Stimulated activated CD8-positive, alpha-beta memory T cell treated with anti-CD3 and anti-CD28 coated beads, Interleukin-4, amount 100 ng/mL, for 1 hour (primary cell): ENCODE measurements at places on chromosomes 5 and 9.

GRCh38 chr5:56851258-56851941 is 36.1 kb downstream of the MAP3K1 start:
- no peak for DNase-seq

DNA sequence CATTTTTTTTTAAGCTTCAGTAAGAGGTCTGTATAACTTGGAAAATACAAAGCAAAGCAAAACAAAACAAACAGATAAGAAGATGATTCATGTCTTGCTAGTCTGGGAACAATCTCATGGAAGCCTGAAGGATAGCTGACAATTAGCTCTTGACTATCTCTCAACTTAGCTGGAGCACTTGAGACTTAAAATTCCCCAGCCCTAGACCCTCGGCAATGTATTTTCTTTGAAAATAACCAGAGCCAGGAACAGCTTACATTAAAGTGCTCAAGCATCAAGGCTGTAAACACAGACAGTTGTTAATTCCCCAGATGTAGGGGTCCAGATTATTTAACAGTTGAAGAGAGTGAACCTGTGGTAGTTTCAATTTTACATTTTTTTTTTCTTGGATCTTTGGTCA is 82.9 kb downstream of the TMEM252 start:
- DNase-seq: no peak

DNA sequence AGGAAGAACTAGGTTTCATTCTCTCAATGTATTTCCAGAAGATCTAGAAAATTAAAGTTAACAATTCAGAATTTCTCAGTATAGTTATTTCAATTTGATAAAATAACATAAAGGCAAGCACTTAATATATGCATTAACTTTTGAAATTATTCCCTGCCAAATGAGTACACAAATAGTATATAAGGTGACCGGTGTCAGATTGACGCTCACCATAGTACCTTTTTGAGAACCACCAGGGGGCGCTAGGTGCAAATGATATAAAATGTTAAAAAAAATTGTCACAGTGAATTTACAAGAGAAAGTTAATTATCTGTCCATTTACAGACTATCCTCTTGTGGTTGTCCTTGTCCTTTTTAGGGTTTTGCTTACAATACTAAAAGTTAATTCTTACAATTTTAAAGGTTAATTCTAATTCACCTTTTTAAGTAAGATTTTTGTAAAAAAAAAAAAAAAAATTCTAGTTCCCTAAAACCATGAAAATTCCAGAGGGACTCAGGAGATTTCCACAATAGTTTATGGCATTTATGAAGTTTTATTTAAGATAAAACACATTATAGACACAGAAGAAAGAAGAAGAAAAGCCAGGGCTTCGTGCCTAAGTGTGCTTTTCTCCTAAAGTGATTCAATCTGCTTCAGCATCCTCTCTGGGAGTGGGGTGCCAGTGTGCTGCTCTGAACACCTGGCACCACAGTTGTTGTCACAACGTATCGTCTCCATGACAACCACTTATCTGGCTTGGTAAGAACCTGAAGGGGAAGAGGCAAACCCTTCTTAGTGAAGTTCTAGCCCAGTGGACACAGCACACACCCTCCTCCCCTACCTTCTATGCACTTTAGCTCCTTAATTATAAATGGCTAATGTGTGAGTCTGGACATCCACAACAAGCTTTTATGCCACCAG is 1.7 kb downstream of the ADAMTS16 start:
- peak; percentile 20 for DNase-seq

DNA sequence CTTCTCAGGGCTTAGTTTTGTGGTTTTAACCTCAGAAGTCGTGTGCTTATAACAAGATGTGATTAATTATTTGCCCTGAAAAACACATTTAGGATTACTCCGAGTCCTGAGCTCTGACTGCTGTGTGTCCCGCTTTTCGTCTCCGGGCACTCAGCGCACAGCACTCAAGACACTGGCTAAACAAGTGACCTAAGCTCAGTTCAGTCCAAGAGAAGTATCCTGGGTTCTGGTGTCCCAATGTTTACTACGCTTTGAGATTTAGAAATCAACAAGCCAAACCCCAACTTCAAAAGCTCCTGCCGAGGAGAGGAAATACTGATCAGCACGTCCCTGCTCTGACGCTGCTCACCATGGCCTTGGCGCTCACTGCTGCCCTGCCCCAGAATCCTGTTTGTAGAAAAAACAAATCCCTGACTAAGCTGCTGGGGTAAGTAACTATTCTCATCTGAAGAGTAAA is 53.2 kb downstream of the IPPK start:
- no peak for DNase-seq

DNA sequence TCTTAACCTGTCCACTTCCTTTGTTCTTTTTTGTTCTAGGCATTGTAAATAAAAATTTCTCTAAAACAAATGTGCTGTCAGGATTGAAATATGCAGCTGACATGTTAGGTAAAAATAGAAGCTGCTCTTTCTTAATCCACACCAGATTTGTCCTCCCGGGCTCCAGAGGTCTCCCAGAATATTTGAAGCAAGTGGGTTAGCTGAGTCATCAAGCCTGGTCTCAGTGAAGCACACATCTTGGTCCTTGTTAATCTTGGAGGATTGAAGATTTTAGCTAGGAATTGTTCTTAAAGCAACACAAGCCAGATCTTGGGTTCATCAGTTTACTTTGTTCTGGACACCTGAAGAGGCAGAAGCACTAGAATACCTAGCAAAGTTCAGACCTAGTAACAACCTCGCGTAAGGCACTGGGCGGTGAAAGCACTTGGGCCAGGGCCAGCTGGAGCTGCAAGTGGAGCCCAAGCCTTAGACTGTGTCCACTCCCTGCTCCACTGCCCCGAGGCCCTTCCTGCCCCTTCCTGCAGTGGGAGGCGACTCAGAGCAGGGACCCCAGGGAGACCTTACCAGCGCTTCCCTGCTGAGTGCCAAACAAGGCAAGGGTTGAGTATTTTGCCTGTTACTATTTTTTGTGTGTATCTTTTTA is 36.5 kb downstream of the HABP4 start:
- no peak for DNase-seq

- no peak for DNase-seq
These were observed 27.3 kb downstream of the ANP32B start for GRCh38 chr9:98010445-98010844.

DNA sequence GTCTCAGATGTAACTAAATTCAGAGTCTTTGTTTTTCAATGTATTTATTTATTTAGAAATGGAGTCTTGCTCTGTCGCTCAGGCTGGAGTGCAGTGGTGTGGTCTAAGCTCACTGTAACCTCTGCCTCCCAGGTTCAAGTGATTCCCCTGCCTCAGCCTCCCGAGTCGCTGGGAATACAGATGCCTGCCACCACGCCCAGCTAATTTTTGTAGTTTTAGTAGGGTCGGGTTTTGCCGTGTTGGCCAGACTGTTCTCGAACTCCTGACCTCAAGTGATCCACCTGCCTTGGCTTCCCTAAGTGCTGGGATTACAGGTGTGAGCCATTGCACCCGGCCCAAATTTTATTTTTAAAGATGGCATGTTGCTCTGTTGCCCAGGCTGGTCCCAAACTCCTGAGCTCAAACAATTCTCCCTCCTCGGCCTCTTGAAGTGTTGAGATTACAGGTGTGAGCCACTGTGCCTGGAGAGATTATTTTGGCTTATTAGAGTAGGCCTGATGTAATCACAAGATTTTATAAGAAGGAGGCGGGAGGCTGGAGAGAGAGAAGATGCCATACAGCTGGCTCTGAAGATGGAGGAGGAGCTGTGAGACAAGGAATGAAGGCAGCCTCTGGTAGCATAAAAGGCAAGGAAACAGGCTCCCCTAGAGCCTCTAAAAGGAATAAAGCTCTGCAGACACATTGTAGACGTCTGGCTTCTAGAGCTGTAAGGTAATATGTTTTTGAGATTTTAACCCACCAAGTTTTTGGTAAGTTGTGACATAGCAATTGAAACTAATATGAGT is 12.9 kb upstream of the KLF9 start:
- DNase-seq: no peak

DNA sequence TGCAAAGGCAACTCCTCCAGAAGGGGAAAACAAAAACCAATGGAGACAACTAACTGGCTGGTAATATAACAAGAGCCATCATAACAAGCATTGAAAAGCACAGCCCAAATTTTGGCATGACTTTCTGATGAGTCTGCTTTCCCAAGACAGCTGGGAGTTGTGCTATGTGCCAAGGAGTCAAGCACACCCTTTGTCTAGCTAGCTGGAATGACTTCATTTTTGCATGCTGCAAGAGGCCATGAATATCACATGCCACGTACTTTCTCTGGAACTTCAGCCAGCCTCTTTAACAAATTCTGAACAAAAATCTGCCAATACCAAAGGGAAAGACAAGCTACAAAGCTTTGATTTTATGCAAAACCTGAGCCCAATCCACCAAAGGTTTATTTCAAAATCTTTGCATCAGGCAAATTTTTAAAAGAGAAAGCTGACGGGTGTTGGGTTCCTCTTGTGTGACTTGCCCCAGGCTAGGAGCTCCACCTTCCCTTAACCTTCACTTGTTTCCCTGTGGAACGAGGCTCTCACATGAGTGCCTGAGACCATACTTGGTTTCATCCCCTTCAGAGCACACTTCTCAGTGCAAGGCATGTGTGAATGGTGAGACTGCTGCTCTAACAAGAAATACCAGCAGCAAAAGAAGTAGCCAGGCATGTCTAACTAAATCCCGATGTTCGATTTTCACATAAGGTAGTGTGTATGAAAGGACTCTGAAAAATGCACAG is 47.3 kb downstream of the S1PR3 start:
- DNase-seq: no peak

GRCh38 chr9:96025995-96026602 is 150.6 kb downstream of the ERCC6L2 start:
- DNase-seq: no peak

GRCh38 chr5:133485468-133485867 is 126.9 kb downstream of the FSTL4 start:
- no peak for DNase-seq

DNA sequence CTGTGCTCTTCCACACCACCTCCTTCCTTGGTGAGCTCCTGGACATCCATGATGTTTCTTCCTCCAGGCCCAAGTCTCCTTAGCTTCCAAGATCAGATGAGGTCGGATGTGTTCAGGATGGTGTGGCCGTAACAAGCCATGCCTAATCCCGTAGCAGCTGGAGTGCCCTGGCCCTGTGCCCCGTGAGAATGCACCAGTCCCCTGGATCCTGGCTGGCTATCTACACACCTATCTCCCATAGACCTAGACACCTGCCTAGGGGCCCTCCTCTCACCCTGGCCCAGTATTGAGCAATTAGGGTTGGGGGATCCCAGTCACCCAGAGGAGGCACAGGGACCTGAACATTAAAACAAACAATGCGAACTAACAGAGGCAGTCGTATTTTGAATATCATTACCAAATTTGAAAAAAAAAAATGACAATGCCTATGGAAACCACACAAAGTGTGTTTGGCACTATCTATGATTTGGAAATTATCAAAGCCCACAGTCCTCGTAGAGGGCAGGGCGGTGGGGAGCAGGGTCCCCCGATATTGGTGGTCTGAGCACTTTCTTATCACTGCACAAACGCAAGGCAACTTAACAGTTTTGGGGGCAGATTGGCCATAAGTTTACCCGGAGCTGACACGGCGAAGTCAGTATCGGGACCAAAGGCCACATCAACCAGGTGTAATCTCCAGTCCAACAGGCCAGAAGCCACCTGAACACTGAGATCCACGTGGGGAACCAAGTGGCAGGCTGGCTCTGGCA is 13.2 kb downstream of the ENG start:
- no peak for DNase-seq

- DNase-seq: no peak
These were observed 403.7 kb upstream of the DAP start for GRCh38 chr5:11164531-11165294.

DNA sequence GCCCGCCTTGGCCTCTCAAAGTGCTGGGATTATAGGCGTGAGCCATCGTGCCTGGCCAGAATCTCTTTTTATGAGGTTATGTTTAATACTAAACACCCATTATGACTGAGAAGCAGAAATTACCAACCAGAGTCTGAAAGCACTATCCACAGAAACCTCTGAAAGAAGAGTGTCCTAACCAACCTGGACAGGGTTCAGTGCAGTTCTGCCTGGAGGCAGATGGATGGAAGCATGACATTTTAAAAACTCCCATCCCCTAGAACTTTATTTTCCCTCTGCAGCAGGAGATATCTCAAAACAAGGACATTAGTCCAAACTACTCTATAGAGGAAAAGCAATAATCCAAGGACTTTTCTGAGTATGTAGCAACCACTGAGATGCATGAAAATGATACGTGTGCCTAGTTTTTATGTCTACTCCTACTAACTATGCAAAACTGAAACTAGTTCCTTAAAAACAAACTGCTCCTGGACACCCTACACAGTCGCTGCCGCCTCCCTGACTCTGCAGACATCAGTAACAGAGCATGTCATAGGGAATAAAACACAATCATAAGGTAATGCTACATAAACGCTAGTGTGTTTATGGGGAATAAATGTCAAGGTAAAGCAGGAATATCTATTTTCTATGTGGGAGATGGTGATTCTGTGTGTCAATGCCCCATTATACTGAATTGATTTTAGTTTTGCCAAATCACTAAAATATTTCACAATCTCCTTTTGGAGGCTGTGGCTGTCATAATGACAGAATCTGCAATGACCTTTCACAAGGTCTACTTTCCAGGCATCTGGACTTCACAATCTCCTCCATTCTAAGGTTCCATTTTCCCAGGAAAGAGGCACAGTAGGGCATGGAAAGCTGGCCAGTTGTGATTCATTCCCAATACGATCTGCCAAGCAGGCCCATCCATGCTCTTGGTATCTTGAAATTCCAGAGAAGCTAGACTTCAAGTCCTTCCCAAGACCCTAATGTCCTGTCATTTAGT is 122.8 kb downstream of the SIL1 start:
- DNase-seq: no peak

DNA sequence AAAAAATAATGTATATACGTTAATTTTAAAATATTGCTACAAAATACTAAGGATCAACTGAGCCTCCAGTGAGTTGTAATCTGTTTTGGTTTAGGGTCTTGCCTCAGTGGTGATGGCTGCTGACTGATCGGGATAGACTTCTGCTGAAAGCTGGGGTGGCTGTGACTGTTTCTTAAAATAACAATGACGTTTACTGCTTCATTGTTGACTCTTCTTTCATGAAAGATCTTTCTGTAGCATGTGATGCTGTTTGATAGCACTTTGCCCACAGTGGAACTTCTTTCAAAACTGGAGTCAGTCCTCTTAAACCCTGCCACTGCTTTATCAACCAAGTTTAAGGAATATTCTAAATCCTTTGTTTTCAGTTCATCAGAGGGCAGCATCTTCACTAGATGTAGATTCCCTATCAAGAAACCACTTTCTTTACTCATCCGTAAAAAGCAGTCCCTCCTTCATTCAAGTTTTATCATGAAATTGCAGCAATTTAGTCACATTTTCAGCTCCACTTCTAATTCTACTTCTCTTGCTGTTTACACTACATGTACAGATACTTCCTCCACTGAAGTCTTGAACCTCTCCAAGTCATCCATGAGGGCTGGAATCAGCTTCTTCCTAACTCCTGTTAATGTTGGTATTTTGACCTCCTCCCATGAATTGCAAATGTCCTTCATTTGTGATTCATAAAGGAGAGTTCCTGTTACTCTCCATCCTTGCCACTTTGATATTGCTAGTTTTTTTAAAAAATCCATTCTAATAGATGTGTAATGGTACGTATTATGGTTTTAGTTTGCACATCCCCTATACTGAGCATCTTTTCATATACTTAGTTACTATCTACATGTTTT is 41.5 kb upstream of the PTPDC1 start:
- no peak for DNase-seq

- peak; percentile 44 for DNase-seq
These were observed 83.4 kb downstream of the RAPGEF1 start for GRCh38 chr9:131656356-131657036.

GRCh38 chr9:755454-756381 is 85.8 kb upstream of the DMRT1 start:
- no peak for DNase-seq
